SJSA1 (cell line): ENCODE measurements at places on chromosomes 11 and 22.
A peak's percentile ranks its signal among the peaks of the same experiment; 100 is the strongest.

- DNase-seq = no peak
Measured at GRCh38 chr11:10693509-10694081, at the start of gene IRAG1. IRAG1 (minus strand) TSS chr11:10693755; CDS start chr11:10693602, 153 bp downstream.

- no peak for DNase-seq
Measured at GRCh38 chr11:126581871-126582648, 226.6 kb downstream of the ST3GAL4 start.

DNA sequence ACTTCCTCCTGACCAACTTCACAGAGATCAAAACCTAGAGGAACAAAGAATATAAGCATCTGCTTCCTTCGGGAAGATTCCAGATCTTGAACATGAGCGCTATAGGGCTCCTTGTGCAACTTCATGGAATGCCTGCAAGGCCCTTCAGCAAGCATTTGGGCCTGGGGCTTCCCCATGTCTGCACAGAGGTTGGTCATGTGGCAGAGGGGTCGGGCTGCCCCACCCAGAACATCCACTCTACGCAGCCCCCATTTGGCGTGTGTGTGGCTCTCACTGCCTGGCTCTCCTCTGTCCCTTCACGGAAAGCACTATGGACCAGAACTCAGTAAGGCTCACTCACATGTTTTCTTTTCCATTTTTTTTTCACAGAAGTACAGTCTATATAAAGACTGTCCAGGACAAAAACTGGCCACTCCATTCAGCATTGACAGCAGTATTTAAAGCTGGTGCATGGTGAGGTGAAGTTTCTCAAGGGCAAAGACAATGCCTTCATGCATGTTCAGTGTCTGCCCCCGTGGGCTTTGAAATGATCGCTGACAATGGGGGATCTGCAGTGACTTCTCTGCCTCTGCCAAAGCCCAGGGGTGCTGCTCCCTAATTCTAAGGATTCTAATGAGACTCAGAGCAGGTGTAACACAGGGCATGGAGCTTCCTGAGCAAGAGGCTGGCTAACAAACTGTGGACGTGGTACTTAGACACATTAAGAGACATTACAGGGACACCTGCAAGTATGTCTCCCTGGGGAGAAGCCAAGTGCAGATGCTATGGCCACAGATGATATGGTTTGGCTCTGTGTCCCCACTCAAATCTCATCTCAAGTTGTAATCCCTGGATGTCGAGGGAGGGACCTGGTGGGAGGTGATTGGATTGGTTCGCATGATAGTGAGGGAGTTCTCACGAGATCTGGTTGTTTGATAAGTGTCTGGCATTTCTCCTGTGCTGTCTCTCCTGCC, 66.5 kb upstream of the PITPNB start:
- DNase-seq = peak; percentile 31

- peak; percentile 15 for DNase-seq
Measured at GRCh38 chr11:119471329-119471728, 48.4 kb upstream of the THY1 start.

DNA sequence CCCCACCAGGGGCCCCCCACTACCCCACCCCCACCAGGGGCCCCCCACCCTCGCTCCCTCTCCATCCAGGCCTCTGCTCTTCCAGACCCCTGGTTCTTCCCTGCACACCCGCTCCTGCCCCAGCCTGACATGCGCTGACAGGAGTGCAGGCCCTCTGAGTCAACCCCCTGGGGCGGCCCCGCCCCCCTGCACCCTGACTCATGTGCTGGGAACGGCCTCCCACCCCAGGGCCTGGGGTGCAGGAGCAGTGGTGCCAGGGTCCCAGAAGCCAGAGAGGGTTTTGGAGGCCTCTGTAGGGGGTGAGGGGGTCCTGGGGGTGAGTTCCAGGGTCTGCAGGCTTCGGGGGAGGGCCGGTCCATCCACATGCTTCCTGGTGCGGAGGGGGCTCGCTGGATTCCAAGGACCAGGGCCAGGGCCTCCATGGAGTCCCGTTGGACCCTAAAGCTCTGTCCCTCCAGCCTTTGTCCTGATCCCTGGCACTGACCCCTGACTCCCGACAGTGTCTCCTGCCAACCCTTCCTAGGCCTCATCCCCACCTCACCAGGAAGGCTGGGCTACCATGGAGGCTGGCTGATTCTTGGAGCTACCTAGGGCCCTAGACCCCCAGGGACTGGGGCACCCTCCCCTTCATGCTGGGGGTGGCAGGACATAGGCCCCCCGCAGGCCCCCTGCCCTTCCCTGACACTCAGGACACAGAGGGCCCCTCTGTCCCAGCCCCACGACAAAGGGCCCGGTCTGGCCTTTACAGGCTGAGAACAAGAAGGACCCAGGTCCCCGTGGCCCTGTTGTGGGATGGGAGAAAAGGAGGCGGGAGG, 583 bp upstream of the PKP3 start:
- DNase-seq = peak; percentile 90
